ENCODE measurements at places on chromosomes 3 and 15.

GRCh38 chr3:29070959-29071634 is 209.8 kb upstream of the RBMS3 start:
- DNase-seq: no peak

GRCh38 chr3:62122819-62123218 is 250.5 kb downstream of the FEZF2 start:
- no peak for DNase-seq

GRCh38 chr3:153379516-153379915 is 217.5 kb downstream of the RAP2B start:
- no peak for DNase-seq

GRCh38 chr15:51024735-51025453 is 69.8 kb downstream of the TNFAIP8L3 start:
- no peak for DNase-seq

GRCh38 chr15:25736461-25736860 is 126.7 kb downstream of the ATP10A start:
- no peak for DNase-seq

- DNase-seq: no peak
These were observed 202.0 kb downstream of the FNDC3B start for GRCh38 chr3:172241405-172241804.

- no peak for DNase-seq
These were observed 1.5 kb upstream of the CD200R1L start for GRCh38 chr3:112848196-112848595.

- no peak for DNase-seq
These were observed 25.6 kb downstream of the DUSP7 start for GRCh38 chr3:52030714-52031310.

DNA sequence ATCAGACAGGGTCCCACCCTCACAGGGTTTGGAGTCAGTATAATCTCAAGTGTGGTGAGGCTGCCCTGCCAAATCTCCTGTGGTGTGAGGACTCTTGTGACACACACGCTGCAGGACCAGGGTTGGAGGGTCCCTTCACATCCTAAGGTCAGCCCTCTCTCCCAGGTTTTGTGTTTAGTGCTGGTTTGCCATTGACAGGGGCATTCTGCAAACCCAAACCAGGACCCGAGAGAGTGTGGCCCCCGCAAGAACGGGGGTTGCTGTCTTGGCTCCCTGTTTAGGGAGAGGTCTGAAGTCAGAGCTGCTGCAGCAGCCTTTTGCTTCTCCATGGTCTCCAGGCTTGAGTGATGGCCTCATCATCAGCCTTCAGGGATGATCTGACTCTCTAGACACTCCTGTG is 14.7 kb downstream of the FAM107A start:
- no peak for DNase-seq

- DNase-seq: no peak
These were observed 667.6 kb downstream of the NAALADL2 start for GRCh38 chr3:175526609-175527280.

- no peak for DNase-seq
These were observed 532.2 kb downstream of the NTRK3 start for GRCh38 chr15:87724330-87724729.

GRCh38 chr3:65787340-65787739 is 251.4 kb downstream of the MAGI1 start:
- no peak for DNase-seq

DNA sequence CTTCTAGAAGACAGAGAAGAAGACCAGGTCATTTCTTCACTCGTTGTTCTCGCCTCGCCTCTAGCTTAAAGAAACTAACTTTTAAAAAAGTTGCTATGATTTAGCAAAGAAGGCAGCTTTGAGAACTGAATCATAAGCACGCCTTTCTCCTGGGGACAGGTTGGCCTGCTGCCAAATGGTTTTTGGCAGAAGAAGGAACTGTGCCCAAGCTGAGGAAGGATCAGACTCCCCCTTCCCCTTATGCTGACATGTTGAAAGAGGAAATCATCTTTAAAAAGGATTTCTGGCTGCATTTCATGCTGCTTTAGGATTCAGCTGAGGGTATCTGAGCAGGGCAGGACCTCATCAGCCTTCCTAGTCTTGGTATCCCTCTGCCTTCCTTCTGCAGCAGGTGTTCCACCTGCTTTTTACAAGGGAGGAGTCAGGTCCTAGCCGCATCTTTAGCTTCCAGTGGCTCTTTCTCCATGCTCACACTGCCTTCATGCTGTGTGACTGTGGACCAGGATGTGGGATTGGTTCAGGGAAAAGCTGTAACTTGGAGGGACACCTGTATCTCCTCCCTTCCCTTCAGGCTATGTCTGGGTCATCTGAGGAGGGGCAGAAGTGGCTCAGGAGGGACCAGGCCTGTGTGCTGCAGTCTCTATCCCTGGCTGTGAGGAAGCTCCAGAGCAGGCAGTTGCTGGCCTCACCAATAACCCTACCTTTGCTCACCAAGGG is 34.1 kb upstream of the HACD2 start:
- DNase-seq: no peak

GRCh38 chr15:77993374-77993911 is 84.1 kb downstream of the TBC1D2B start:
- no peak for DNase-seq

DNA sequence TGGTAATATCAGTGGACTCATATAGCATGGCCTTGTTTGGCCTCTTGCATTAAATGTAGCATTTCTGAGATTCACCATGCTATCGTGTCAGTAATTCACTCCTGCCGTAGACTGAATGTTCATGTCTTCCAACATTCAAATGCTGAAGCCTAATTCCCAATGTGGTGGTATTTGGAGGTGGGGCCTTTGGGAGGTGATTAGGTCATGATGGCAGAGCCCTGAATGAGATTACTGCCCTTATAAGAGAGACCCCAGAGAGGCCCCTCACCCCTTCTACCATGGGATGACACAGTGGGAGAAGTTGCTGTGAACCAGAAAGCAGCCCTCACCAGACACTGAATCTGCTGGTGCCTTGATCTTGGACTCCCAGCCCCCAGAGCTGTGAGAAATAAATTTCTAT is 241.4 kb downstream of the VPS13C start:
- DNase-seq: no peak

DNA sequence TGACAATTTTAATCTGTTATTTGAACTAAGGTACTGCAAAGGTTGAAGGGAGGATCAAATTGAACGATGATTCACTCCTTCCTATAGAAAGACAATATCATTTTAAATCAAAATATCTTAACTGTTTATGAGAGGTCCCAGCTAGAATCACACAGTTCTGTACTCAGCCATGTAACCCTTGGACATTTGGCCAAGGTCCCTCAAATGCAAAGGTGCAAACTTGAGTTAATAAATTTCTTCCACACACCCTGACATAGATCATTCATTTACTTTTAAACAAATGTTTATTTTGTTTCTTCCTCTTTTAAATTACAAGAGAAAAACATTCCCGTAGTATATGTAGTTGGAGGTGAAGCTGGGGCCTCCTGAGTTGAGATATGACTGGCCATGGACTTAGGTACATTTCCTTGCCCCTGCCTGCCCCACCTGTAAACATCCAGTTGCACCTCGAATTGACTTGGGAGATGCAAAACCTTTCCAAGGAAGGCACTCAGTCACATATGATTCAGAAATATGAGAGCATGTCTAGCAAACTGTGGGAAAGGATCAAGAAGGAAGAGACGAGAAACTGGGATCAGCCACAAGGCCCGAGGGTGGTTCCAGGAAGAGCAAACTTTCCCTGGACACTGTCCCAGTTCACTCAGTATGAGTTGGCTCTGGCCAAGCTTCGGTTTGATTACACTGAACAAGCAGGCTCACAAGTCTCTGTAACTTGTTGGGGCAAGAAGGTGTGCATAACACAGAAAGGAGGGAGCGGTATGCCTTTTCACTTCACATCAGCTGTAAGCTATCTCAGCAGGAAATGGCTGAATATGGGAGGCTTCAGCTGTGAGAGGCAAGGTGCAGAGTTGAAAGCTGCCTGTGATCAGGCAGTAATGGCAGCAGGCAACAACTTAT is 6.7 kb downstream of the TNFSF10 start:
- DNase-seq: peak; percentile 49

GRCh38 chr3:160016972-160017371 is 28.3 kb downstream of the IL12A start:
- no peak for DNase-seq

DNA sequence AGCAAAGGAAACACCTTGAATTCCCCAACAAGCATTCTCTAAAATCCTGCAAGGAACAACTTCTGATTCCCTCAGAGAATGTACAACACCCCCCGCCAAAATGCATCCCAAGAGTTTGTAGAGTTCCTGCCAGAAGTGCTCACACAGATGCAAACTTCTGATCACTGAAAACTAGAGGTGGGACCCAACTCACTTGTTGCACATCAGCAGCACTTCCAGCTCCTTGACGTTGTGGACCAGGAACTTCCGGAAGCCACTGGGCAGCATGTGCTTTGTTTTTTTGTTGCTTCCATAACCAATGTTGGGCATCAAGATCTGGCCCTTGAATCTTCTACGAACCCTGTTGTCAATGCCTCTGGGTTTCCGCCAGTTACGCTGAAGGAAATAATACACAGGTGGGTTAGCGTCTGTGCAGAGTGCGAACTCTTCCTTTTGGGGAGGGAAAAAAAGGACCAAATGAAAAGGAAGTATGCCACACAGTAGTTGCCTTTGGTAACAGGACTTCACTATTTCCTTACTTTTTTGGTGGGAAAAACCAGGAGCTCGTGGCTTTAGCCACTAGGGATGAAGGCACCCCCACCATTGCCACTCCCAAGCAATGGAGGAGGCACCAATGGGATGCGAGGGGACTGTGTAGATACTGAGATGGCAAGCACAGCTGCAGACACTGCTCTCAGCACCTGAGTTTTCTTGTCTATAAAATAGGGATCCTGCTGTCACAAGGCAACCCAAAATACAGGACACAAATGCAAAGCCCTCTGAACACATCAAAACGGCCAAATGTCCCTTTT is 2.0 kb downstream of the RPL32 start:
- no peak for DNase-seq

DNA sequence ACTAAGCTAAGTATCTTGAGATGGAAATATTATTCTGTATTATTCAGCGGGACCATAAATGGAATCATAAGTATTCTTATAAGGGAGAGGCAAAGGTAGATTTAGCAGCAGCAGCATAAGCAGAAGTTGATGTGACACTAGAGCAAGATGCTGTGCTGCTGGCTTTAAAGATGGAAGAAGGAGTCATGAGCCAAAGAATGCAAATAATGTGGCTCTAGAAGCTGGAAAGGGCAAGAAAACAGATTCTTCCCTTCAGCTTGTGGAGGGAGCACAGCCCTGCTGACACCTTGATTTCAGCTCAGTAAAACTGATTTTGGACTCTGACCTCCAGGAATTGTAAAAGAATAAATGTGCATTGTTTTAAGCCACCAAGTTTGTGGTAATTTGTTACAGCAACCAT is 144.2 kb upstream of the ANKRD28 start:
- no peak for DNase-seq

DNA sequence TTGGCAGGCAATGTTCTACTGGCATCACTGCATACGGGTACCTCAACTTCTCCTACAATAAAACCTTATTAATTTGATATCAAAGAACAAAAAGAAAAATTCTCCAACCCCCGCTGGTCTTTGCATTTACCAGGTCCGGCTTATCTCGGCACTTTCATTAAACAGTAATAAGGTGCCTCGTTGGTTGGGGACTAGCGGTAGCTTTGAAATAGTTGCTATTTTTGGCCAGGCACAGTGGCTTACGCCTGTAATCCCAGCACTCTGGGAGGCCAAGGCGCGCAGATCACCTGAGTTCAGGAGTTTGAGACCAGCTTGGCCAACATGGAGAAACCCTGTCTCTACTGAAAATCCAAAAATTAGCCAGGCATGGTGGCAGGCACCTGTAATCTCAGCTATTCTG is 32.0 kb upstream of the CGNL1 start:
- no peak for DNase-seq

DNA sequence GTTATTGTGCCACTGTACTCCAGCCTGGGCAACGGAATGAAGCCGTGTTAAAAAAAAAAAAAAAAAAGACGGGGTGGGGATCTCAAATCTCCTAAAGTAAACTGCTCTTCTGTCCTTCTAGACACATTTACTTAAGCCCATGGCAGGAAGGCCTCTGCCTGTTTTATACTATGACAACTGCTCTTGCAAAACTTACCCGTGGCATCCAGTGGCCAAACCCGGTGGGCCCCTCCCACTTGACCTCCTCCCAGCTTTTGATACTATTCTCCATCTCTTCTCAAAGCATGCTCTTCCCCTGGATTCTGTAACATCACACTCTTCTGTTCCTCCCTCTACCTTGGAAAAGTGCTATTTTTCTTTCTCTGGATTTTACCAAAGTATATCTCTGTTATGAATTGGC is 112.2 kb downstream of the RFTN1 start:
- no peak for DNase-seq

DNA sequence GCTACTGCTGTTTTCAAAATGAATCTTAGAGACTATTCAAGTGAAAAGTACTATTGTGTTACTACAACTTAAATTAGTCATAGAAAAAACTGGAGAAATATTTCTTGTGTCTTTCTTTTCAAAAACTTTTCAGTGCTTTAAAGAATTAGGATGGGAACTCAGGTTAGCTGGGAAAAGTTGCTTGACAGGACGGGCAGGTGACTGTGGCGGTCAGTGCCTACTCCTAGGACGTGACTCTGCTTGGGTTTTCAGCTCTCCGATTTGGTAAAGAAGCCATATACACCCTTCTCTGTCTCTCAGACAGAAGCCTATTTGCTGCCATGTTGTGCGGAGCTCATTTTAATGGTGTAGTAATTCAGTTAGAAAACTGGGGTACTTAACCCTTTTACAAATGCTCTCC is 89.8 kb upstream of the CACNA2D3 start:
- DNase-seq: no peak

DNA sequence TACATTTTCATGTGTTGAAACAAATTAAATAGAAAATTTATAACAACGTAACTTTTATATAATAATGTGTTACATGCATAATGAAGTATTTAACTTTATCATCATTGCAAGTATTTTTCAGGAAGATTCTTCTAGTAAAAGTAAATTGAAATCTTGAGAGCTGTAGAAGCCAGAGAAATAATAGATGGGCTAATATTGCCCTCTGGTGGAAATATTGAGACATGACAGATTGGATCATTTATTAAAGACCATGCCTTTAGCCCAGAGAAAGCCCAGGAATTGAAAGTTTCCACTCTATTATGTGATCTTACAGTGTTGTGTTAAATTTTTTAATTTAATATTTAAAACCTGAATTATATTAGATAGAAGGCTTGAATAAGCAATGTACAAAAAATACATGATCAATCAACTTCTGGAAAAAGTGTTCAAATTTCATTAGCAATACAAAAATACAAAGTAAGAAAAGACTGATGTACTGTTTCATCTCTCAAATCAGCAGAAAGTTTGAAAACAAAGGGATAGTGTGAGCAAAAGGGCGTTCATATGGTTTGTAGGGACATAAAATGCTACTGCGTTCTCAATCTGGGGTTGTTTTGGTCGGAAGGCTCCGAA is 52.7 kb upstream of the SPTSSB start:
- DNase-seq: peak; percentile 29

GRCh38 chr3:120435621-120436020 is 15.2 kb downstream of the FSTL1 start:
- no peak for DNase-seq

- DNase-seq: no peak
These were observed 1.3 kb downstream of the ACTR8 start for GRCh38 chr3:53880396-53881345.

DNA sequence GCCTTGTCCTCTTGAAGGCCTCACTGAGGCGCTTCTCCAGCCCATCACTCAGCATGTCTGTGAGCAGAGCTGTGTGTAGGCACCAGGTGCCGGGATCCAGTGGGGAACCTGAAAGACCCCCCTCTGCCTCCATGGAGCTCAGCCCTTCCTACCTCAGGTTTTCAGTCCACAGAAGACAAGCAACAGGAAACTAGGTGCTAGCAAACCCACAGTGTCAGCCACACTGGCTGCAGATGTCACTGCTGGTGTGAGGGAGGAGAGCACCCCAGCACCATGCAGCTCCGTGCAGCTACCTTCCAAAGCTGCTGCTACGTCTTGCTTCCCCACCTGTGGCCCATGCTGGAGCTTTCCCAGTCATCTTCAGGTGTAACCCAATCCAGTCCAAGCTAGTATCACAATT is 17.9 kb downstream of the PSTPIP1 start:
- DNase-seq: no peak
